Stimulated activated CD8-positive, alpha-beta memory T cell treated with anti-CD3 and anti-CD28 coated beads, Interleukin-15, amount 100 ng/mL, for 4 hours (primary cell): ENCODE measurements at places on chromosomes 16 and 17.

- no peak for DNase-seq
Observed at GRCh38 chr17:68379177-68379510, 78.2 kb downstream of the WIPI1 start.

DNA sequence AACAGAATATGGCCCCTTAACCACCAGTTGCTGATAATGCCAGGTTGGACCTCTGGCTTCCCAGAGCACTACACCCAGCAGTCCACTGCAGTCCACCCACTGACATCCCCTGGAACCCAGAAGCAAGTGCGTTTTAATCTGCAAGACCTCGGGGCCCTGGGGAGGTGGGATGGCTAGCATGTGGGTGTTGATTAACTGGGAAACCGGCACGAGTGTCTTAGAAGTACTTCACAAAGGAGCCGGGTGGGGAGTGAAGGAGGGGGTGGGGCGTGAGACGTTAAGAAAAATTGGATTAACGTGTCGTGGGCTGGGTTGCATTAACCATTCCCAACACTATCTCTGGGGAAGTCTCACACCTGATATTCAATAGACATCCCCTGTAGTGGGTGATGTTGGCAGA, 6.1 kb upstream of the HIC1 start:
- DNase-seq = no peak

DNA sequence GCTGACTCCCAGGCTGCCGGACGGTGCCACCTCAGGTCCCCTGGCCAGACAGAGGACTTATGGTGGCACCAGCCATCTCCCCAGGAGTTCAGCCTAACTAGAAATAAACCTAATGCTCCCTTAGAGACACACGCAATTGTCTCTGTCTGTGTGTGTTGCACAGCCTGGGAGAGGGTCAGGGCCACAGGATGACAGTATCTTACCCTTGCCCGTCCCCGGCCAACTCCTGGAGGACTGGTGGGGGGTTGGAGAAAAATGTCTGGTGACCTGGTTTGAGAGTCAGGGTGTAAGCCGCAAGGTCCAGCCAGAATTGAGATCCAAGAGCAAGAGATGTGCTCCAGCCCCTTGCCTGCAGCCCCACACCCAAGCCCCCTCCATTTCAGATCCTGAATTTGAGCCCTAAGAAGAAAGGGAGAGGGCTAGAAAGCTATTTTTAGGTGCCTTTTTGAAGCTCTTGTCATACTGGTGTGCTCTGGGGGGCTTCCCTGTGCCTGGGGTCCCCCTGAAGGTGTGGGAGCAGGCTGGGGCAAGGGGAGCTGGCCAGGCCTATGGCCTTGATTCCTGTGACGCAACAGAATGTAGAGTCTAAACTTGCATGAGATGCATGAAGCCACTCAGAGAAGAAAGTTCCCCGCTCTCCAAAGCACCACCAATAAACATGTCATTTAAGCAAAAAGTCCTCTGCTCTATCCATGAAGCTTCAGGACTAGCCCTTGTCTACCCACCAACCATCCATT, 12.9 kb downstream of the ZNF319 start:
- no peak for DNase-seq

- peak; percentile 73 for DNase-seq
Observed at GRCh38 chr16:74296432-74297144, at the start of gene PSMD7. Gene PSMD7, plus strand, starts transcription at chr16:74296814. Its CDS starts 101 bp downstream, at chr16:74296915.
